ENCODE measurements at places on chromosomes 7 and 10. TPM values are rescaled to one million over a fixed set of nuclear protein-coding genes. Genes with fewer than 3 reads are reported as not detected.

- peak; percentile 51 for DNase-seq
- H3K36me3 ChIP-seq = no peaks in the 10 kb centered on the region
- H3K4me3 ChIP-seq = no peak overlapping the region
- H3K27ac ChIP-seq = no peak overlapping the region
- H3K27me3 ChIP-seq = peaks cover 2% of the 10 kb centered on the region
Observed at GRCh38 chr7:134693256-134693655, 46.6 kb downstream of the BPGM start.

GRCh38 chr7:121041516-121042148, 53.1 kb downstream of the CPED1 start:
- H3K27ac ChIP-seq = no peak overlapping the region
- no peak for DNase-seq
- H3K27me3 ChIP-seq = peaks cover 11% of the 10 kb centered on the region
- no peak overlapping the region for H3K4me3 ChIP-seq
- no peaks in the 10 kb centered on the region for H3K36me3 ChIP-seq

GRCh38 chr7:69539531-69539930, 58.7 kb upstream of the AUTS2 start:
- no peak overlapping the region for H3K27ac ChIP-seq
- H3K36me3 ChIP-seq = no peaks in the 10 kb centered on the region
- H3K27me3 ChIP-seq = no peaks in the 10 kb centered on the region
- DNase-seq = no peak
- H3K4me1 ChIP-seq = no peaks in the 10 kb centered on the region

GRCh38 chr10:129440247-129440646, 26.8 kb upstream of the MGMT start:
- no peak overlapping the region for H3K4me3 ChIP-seq
- no peak for DNase-seq
- H3K4me1 ChIP-seq = no peaks in the 10 kb centered on the region

The RBM28 gene
- 40.4 TPM for total RNA-seq

DNA sequence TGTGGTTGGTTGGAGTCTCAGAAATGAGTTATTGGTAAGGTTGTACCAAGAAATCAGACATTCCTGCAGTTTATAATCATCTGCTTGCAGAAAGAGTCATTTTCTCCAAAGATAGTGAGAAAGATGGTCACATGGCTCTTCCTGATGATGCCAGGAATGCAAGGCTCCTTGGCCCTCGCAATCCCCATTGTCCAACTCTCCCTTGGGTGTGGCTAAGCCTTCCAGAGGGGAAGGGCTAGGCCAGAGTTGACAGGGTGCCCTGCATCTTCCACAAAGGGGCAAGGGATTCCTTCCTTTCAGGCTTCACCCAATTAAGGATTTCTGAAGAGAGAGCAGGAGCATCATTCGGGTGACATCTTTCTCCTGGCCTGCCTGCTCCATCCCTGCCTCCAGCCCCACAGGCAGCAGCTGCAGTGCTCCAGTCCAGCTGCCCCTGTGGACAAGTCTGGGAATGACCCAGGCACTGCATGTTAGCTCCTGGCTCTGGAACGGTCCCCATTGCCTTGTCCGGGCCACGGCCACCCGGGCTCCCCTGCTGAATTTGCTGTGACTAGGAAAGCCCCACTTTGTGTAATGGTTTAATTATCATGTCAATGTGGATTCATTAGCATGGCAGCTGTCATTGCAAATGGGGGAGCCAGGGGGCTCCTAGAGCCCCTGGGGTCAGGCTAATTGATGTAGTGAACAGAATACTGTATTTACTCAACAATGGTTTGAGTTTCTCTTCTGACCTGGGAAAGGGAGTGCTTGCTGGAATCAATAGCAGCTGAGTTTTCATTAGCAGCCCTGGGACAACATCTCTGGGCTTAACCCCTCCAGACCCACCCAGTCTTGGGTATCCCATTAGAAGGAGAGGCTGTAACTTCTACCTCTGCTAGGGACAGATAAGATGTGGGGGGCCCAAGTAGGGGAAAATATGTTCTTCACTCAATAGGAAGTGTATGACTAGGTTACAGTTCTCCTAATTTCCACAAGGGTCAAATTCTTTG, 112.6 kb upstream of the TBX20 start:
- DNase-seq = no peak
- no peak overlapping the region for H3K4me3 ChIP-seq
- no peaks in the 10 kb centered on the region for H3K36me3 ChIP-seq
- H3K27me3 ChIP-seq = peaks cover 2% of the 10 kb centered on the region
- H3K4me1 ChIP-seq = no peaks in the 10 kb centered on the region

- no peaks in the 10 kb centered on the region for H3K36me3 ChIP-seq
- no peak overlapping the region for H3K27ac ChIP-seq
- no peaks in the 10 kb centered on the region for H3K27me3 ChIP-seq
- no peak overlapping the region for H3K4me3 ChIP-seq
- no peak for DNase-seq
Observed at GRCh38 chr7:78567836-78568235, 769.3 kb downstream of the PHTF2 start.

GRCh38 chr10:91796331-91797047, 1.7 kb upstream of the TNKS2 start:
- peak overlapping the region; percentile 78 for H3K4me3 ChIP-seq
- peak; percentile 73 for DNase-seq
- H3K27ac ChIP-seq = peak overlapping the region; percentile 88
- H3K36me3 ChIP-seq = peaks cover 20% of the 10 kb centered on the region
- no peaks in the 10 kb centered on the region for H3K27me3 ChIP-seq

The PON3 gene
- not detected for total RNA-seq

The DKK1 gene
- total RNA-seq = not detected

The ASIC3 gene
- total RNA-seq = 2.8 TPM

- H3K27ac ChIP-seq = no peak overlapping the region
- DNase-seq = no peak
- peaks cover 18% of the 10 kb centered on the region for H3K27me3 ChIP-seq
Observed at GRCh38 chr7:115478426-115478825, 552.1 kb downstream of the TFEC start.

GRCh38 chr10:51023636-51024035, 50.7 kb upstream of the PRKG1 start:
- H3K27ac ChIP-seq = no peak overlapping the region
- H3K36me3 ChIP-seq = no peaks in the 10 kb centered on the region
- no peak for DNase-seq
- H3K27me3 ChIP-seq = no peaks in the 10 kb centered on the region
- no peak overlapping the region for H3K4me3 ChIP-seq
- no peaks in the 10 kb centered on the region for H3K4me1 ChIP-seq

GRCh38 chr7:105487579-105488571, 34.2 kb downstream of the PUS7 start:
- H3K4me3 ChIP-seq = no peak overlapping the region
- no peaks in the 10 kb centered on the region for H3K27me3 ChIP-seq
- no peaks in the 10 kb centered on the region for H3K4me1 ChIP-seq
- H3K27ac ChIP-seq = no peak overlapping the region
- H3K36me3 ChIP-seq = peaks cover 3% of the 10 kb centered on the region

The NPTX2 gene
- not detected for total RNA-seq

The CREB5 gene
- total RNA-seq = not detected

The ACHE gene
- total RNA-seq = not detected

GRCh38 chr7:22109761-22110160, 164.1 kb upstream of the CDCA7L start:
- DNase-seq = peak; percentile 37
- peaks cover 2% of the 10 kb centered on the region for H3K27me3 ChIP-seq
- no peaks in the 10 kb centered on the region for H3K36me3 ChIP-seq

DNA sequence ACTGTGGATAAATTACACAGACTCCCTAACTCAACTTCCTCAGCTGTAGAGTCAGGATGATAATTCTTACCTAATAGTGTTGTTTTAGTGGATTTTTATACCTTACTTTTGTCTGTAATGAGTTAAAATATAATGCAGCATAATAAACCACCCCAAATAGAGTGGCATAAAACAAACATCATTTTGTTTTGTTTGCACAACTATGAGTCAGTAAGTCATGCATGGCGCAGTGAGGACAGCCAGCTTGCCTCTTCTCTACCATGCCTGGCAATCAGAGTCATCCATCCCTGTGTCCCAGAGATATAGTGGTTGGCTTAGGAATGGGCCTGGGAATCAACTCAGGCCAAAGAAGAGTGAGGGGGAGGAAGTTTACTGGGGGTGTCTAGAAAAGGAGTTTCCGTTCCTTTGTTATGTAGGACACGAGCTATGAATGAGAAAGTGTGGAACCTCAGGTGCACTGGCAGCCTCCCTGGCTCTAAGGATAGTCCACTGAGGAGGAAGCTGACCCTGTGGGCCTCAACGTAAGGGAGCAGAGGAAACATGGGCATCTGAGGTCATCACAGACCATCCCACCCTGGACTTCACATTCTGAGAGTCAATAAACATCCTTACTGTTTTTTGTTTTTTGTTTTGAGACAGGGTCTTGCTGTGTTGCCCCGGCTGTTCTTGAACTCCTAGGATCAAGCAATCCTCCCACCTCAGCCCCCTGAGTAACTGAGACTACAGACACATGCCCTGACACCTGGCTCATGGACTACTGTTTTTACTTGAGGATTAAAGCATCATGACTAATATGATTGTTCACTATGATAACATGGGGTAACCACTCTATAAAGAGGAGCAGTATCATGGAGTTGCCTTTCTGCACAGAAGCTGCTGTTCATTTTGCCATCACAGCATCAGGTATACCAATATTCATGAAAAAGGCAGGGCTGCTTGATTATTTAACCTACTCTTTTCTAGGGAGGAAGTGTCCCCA, 21.0 kb upstream of the GRB10 start:
- no peaks in the 10 kb centered on the region for H3K36me3 ChIP-seq
- peaks cover 13% of the 10 kb centered on the region for H3K27me3 ChIP-seq
- no peak for DNase-seq
- H3K27ac ChIP-seq = no peak overlapping the region
- H3K4me1 ChIP-seq = peaks cover 12% of the 10 kb centered on the region
- H3K4me3 ChIP-seq = no peak overlapping the region

Measured in activated CD8-positive, alpha-beta T cell treated with anti-CD3 and anti-CD28 coated beads, Interleukin-2, amount 10 ng/mL, durations not matched to agents 7 days and 5 days (primary cell).